ENCODE measurements at places on chromosomes 3 and 15.

- no peak for DNase-seq
Observed at GRCh38 chr3:5010706-5011554, 31.7 kb downstream of the BHLHE40 start.

DNA sequence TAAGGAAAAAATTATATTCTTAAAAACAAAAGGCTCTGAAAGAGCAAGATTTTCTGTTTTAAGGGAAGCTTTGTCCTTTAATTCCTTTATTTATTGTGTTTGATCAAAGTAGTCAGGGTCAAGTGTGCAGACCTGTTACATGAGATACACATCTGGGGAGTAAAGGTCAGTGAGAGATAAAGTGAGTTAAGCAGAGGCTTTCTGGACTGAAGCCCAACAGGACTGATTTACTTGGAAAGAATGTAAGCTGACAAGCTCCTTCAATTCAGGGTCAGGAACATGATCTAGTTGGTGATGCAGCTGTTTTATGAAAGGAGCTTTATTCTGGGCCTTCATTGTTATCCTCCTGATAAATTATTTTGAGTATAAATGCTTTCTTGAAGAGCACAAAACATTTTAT lies 20.7 kb upstream of the OTOL1 start:
- no peak for DNase-seq

GRCh38 chr3:195182470-195182795 lies 88.5 kb downstream of the XXYLT1 start:
- DNase-seq: no peak

GRCh38 chr15:73741321-73741836 lies 11.8 kb downstream of the INSYN1 start:
- no peak for DNase-seq

DNA sequence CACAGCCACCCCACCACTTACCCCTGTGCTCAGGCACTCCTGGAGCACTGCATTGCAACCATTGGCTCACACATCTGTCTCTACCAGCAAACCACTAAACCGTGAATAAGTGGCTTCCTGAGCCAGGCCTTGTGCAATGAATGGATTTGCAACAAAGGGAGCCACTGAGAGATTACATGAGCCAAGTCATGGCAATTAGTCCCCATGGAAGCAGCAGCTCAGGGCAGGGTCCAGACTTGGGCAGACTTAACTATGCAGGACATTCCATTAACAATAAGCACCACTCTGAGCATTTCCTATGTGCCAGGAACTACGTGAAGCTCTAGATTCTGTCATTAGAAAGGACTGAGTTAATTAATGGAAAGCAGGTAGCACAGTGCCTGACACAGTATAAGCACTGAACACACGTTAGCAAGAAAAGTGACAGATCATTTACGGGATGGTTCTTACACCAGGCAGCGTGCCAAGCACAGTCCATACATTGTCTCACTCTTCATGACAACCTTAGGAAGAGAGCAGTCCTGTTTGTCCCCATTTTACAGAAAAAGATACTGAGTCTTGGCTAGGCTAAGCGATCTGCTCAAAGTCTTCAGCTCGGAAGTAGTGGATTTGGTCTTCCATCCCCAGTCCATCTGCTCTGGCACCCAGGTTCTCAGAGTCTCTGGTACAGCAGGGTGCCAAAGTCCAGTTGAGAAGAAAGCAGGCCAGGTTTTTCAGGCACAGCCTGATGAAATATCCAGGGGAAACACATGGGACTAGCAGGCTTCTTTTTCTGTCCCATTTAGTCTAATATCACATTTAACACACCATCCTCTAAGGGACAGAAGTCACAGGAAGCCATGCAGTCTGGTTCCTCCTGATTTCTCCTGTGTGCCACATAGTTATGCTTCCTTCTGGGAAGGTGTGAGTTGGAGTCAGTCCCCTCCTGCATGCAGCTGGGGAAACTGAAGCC lies 44.1 kb downstream of the LIPC start:
- DNase-seq: no peak

DNA sequence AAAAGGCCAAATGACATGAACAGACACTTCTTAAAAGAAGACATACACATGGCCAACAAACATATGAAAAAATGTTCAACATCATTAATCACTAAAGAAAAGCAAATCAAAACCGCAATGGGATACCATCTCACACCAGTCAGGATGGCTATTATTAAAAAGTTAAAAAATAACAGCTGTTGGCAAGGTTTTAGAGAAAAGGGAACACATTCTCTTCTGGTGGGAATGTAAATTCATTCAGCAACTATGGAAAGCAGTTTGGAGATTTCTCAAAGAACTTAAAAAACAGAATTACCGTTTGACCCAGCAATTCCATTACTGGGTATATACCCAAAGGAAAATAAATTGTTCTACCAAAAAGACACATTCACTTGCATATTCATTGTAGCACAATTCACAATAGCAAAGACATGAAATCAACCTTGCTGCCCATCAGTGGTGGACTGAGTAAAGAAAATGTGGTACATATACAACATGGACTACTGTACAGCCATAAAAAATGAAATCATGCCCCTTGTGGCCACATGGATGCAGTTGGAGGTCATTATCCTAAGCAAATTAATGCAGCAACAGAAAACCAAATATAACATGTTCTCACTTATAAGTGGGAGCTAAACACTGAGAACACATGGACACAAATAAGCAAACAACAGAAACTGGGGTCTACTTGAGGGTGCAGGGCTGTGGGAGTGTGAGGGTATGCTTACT lies 190.7 kb upstream of the MCTP2 start:
- no peak for DNase-seq

GRCh38 chr3:189689625-189690024 lies 58.4 kb downstream of the TP63 start:
- no peak for DNase-seq
